ENCODE measurements at places on chromosomes 6 and 20. TPM values are rescaled to one million over a fixed set of nuclear protein-coding genes. Genes with fewer than 3 reads are reported as not detected.

Gene BANF2
- total RNA-seq, result not detected

- DNase-seq, result peak; percentile 17
These were observed 90.0 kb downstream of the SASH1 start for GRCh38 chr6:148432462-148433195.

Gene PGC
- total RNA-seq, result under 0.01 TPM

GRCh38 chr6:167827583-167828324, 1.0 kb downstream of the AFDN start:
- DNase-seq, result peak; percentile 55

GRCh38 chr6:69263297-69263696, 533.5 kb downstream of the LMBRD1 start:
- no peak for DNase-seq

DNA sequence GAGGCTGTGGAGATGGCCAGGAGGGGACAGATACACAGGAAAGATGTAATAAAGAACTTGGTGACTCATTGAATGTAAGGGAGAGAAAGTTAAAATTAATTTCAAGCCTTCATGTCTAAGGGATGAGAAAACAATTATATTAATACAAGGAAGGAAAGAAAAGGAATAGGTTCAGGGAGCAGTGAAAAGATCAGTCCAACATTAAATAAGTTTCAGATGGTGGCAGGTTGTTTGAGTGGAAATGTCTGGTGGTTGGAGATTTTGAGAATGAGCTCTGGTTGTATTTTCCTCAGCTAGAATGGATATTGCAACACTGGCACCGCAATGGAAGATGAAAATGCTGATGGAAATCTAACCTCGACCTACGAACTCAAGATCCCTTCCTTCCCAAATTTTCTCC, 304.3 kb downstream of the COL12A1 start:
- no peak for DNase-seq

- DNase-seq, result no peak
These were observed 117.5 kb upstream of the KCNK16 start for GRCh38 chr6:39440039-39440426.

Gene JAG1
- 20.0 TPM for total RNA-seq

DNA sequence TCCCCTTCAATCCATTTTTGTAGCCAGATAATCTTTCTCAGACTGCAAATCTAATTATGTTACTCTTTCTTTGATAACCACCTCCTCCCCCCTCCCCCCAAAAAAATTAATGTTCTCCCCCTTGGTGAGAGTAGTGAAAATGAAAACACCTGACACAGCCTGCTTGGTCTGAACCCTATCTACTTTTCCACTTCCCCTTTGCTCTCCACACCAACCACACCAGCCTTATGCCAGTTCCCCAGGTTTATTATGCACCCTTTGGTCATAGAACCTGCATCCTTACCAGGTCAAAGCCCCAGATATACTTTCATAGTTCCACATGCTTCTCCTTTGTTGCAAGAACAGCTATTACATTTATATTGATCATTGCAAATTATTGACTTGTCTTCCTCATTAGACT, 19.4 kb downstream of the PFDN4 start:
- no peak for DNase-seq

Gene CHRNA4
- total RNA-seq, result 6.9 TPM

Gene RAB5IF
- total RNA-seq, result 26.9 TPM

- DNase-seq, result no peak
These were observed 427.1 kb upstream of the NOX3 start for GRCh38 chr6:155882527-155883333.
